CMK (cell line): ENCODE measurements at places on chromosomes 16 and 17.

DNA sequence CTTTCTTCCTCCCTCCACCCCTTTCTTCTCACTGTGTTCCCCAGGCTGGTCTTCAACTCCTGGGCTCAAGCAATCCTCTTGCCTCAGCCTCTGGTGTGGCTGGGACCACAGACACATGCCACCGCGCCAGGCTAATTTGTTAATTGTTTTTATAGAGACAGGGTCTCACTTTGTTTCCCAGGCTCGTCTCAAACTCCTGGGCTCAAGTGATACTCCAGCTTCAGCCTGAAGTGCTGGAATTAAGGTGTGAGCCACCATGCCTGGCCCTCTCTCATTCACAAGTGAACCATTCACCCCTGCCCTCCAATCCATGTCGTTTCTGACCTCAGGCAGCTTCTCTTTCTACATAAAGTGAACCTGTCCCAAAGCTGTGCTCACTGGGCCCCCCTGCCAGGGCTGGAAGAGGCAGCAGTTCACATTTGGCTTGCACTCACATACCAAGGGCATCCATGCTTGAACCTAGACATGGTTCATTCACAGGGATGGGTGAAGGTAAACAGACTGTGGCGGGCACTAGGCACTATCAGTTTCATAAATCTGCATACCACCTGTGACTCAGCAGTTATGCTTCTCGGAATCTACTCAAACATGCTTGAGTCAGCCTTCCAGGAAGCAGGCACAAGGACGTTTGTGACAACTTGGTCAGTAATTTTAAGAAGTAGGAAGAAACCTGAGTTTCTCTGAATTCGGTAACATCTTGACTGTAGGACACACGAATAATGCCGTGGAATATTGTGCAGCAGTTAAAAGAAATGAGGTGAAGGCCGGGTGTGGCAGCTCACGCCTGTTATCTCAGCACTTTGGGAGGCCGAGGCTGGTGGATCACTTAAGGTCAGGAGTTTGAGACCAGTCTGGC, 6.0 kb upstream of the RNF213 start:
- DNase-seq, result peak; percentile 59

DNA sequence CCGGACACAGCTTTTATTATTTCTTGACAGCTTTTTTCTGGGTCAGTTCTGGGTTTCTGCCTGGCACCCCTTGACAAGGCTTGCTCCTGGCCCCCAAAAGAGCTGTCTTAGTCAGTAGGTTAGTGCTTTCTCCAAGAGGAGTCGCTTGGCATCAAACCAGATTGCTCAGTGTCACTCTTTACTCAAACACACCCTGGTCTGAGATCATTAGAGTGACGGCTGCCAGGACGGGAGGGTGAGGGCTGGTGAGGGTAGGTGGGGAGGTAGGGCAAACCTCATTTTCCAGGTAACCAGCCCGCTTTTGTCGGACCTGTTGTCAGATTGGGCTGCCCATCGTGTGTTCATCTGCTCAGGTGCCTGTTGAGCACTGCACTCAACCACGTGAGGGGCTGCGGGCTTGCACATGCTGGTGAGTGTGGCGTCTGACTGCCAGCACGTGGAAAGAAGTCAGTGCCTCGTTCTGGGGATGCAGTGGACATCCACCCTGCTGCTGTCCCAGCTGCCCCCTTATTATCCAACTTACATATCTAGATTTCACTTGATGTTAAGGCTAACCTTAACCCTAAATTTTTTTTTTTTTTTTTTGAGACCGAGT, 12.4 kb downstream of the TMEM94 start:
- no peak for DNase-seq

DNA sequence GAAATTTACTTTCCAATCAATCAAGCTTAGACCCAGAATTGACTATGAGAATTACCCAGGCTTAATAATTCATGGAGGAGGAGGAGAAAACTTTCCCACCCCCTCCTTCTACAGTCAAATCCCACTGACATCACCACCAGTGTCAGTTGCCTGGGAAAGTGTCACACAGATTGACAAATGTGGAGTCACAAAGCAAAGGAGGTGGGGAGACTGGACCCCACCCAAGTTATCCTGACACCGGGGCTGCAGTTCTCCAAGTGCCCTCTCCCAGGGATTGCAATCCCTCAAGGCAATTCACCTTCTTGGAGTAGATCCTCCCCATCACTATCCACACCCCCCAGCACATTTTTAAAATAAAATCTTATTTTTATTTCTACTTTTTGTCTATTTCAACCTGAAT, 100.2 kb upstream of the CDH11 start:
- DNase-seq, result no peak

DNA sequence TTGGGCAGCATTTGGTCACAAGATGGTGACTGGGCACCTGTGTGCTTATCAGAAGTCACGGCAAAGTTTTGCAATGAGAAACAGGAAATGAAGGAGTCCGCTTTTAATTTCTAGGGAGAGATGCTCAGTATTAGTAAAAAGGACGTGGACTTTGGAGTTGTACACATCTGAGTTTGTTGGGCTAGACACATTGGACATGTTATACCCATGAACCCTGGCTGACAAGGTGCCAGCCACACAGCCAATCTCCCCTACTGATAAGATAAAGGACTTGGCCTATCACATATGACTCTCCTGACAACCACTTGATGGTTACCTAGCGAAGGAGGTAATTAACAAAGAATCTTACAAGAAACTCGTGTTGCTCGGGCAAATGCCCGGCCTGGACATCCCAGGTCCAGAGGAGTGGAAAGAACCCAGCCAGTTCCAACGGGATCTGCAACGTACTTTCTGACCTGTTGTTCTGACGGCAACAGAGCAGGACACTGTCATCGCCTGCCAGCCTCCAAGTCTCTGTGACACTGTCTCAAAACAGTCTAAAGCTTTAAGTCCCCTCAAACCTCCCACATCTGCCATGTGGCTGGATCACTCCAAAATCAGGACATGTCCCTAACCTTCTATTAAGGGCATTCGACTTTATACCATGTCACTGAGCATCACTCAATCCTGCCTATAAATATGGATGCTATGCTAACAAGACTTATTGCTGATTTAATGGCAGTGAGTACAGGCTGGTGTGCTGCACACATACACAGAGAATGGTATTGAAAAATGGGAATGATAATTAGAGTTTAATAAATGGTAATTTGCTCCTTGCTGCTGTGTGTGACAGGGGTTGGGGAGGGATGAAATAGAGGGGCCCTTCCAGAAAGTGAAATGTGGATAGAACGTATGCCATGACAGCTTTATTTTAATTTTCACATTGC, 47.6 kb upstream of the LYRM9 start:
- DNase-seq, result no peak

DNA sequence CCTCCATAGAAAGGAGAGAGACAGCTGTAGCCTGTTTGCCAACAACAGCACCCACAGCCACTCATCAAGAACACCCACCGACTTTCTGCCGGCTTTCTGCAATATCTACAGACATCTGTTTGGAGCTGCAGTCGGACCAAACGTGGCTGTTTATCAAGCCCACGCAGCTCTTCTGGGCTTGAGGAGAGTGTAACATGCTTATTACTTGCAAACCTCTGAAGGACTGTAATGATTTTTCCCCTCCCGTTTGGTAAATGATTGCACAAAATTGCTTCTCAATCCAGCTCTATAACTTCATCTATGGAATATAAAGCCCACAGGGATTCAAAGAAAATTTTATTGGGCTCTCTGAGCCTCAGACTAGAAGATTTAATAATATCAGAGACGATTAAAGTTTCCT, 100.5 kb downstream of the VAT1L start:
- DNase-seq, result no peak
